ENCODE measurements at places on chromosomes 7 and 10. TPM values are rescaled to one million over a fixed set of nuclear protein-coding genes. Genes with fewer than 3 reads are reported as not detected.

GRCh38 chr7:96521068-96521894 lies 188.4 kb downstream of the SEM1 start:
- no peak for DNase-seq

GRCh38 chr10:62063795-62064472 lies 162.4 kb downstream of the ARID5B start:
- no peak for DNase-seq

GRCh38 chr10:133379152-133379800 lies at the start of gene PAOX:
PAOX (plus strand) TSS chr10:133379262; CDS start chr10:133379317, 55 bp downstream.
- DNase-seq = no peak

- DNase-seq = no peak
Observed at GRCh38 chr7:135224027-135224426, 9.6 kb upstream of the STRA8 start.

DNA sequence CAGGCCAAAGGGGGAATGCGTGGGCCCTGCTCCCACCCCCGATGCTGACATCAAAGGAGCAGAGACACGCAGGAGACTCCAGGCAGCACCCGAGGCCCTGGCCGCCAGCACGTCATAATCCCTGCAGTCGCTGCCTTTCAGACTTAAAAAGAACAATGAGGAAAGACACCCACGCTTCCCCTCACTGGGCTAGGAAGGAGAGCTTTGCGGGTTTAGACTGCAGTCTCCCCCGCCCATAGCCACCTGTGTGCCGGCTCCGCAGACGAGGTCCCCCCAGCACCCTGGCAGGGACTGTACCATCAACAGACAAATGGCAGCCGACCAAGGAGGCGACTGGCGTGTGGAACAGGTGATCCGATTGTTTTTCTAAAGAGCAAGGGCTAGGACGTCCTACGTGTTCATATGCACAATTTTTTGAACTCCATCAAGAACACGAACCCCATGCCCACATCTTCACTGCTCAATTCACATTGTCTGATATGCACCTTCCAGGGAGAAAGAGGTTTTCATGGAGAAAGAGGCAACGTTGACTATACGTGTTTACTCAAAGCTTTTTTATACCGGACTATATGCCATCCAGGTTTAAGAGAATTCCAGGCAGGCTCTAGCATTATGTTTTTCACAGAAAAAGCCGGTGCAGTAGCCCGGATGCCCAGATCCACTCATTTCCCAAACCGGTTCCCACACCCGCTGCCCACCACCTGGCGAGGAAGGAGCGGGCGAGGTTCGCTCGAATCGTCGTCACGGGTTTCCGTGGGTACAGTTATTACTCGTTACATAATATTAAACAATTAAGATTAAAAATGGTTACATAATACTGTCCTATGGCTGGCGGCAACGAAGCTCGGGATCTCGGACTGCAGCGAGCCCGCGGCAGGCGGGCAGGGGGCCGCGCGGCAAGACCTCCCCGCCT lies 1.1 kb downstream of the GRB10 start:
- no peak for DNase-seq

GRCh38 chr10:120593693-120594092 lies 136.7 kb downstream of the PLPP4 start:
- DNase-seq = no peak

GRCh38 chr7:137950967-137951366 lies 50.9 kb downstream of the CREB3L2 start:
- DNase-seq = no peak

Gene SLC29A3
- total RNA-seq = 8.8 TPM

Gene OR2A42
- total RNA-seq = not detected

DNA sequence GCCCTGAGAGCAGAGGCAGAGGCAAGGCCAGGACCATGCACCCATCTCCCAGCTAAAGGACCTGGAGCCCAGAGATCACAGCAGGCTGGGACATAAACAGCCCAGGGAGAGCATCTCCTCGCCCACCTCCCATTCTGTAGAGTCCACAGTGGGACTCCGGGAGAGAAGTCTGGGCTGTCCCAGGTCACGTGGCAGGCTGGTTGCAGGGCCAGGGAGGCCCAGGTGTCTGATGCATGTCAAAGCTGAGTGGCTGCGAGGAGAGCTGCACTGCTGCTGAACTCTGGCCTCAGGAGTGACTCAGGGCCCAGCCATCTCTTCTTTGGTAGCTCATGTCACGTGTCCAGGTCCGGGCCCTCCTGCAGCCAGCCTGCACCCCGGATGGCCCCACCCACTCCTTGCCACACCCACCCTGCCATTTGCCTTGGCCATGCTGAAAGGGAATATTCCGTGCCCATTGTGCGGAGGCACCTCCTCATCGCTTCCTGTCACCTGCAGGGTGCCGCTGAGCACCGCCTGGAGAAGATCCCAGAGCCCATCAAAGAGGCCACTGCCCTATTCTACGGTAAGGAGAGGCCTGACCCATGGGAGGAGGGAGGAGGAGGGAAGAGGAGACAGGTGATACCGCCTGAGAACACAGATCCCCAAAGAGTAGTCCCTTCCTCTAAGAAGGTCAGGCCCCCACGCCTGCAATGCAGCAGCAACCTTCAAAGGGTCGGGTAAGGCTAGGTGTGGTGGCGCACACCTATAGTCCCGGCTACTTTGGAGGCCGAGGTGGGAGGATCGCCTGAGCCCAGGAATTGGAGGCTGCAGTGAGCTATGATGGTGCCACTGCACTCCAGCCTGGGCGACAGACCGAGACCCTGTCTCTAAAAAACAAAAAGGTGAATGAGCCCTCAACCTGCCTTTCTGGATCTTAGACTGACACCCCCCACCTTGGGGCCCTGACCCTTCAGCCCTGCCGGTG lies 12.6 kb upstream of the SH2B2 start:
- no peak for DNase-seq

DNA sequence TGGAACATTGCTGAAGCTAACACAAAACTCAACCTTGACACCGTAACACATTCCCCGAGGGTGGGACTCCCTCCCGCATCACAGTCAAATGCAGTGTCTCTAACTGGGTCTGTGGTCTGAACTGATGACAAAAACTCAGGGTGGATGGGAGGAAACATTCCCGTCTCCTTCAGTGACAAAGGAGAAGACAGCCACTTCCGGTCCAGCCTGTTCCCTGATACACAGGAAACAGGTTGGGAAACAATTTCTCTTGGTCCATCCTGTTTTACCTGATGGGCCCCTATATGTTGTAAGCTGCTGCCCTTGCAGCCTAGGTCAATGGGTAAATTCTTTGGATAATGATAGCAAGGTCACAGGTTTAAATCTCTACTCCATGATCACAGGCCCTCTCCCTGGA lies 20.4 kb downstream of the SLC13A4 start:
- DNase-seq = no peak

GRCh38 chr7:19491821-19492452 lies 216.9 kb downstream of the POLR1F start:
- DNase-seq = no peak

Gene GALNT17
- 21.9 TPM for total RNA-seq

DNA sequence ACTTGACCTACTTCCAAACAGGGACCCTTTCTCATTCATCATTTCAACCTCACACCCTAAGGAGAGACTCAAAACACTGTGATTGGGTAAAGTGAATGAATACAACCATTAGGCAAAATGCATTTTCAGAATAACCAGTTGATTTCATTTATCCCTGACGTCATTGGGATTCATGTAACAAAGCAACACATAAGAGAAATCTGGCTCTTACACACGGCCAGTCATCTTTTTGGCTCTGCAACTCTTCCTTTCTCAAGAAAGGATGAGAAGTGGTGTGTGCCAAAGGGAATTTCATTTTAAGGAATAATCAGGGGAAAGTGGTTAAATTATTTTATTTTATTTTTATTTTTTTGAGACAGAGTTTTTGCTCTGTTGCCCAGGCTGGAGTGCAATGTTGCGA lies 83.1 kb downstream of the CPVL start:
- DNase-seq = no peak

- DNase-seq = no peak
Observed at GRCh38 chr7:109354000-109354399, 784.3 kb downstream of the DNAJB9 start.

Gene RAB19
- total RNA-seq = 3.3 TPM

Gene FKBP6
- total RNA-seq = not detected

GRCh38 chr10:69004821-69005220 lies 16.2 kb downstream of the KIFBP start:
- DNase-seq = no peak

Gene MPP7
- total RNA-seq = 11.8 TPM

GRCh38 chr10:78764846-78765430 lies 303.8 kb upstream of the ZMIZ1 start:
- no peak for DNase-seq

GRCh38 chr7:66050990-66051448 lies 24.6 kb upstream of the ASL start:
- DNase-seq = no peak

Gene SLC13A1
- total RNA-seq = 0.07 TPM

DNA sequence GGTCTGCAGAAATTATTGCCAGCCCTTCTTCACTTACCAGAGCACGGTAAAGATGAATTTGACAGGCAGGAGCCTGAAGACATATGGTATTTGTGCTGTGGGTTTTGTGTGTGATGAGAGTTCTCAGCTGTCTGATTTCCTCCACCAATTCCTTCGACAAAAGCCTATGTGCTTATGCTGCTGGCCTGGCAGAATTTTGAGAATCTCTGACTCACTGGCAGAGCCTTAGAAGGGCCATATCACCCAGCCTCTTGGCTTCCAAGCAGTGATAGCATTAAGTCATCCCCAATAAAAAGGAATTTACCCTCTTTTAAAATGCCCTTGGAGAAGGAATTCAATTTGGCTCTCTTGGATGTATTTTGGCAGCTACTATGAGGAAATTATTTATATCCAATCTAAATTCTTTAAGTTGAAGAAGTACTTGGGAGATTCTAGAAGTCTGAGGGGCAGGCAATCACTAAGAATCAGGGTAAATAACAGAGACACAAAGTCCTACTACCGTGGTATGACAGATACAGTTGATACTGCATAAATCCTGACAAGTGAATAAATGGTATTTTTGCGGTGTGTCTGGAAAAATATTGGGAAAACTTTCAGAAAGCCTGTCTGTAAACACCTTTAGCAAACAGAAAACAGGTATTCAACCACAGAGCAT lies 68.6 kb upstream of the EFCAB10 start:
- no peak for DNase-seq

DNA sequence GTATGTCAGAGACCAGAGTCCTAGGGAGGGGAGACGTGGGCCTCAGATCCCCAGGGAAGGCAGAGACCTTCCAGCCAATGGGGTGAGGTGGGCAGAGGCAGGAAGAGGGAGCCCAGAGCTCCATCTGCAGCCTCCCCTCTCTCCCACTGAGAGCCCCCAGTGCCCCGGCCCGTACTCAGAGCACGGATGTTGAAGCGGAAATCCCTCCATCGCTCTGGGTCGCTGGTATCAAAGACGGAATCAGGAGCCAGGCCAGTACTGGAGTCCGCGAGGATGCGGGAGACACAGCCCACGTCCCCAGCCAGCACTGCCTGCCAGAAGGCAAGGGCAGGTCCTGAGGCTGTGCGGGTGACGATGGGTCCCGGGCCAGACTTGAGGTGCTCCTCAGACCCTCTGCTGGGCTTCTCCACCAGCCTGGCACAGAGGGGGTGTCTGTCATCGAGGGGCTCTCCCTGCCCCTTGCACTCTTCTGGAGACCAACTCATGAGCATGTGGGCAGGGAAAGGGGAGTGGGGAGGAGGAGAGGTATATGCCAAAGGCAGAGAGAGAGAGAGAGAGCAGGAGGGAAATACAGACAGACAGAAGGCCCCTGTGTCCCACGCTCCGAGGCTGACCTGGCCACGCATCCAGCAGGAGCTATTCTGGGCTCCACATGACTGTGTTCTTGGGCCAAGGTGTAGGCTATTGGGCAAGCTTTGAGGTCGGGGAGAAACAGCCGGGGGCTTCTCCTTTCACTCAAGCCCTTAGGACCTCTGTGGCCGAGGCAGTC lies at the start of gene ASB10:
Gene ASB10, minus strand, starts transcription at position 611 of the 769 bp plus-strand sequence. Its CDS starts 120 bp downstream, at position 491.
- no peak for DNase-seq

- no peak for DNase-seq
Observed at GRCh38 chr7:143512488-143513340, 35.0 kb downstream of the TAS2R41 start.

- DNase-seq = no peak
Observed at GRCh38 chr7:65233409-65234034, 140.1 kb upstream of the ZNF92 start.

- DNase-seq = no peak
Observed at GRCh38 chr7:126805351-126805750, 447.4 kb downstream of the GRM8 start.

- DNase-seq = no peak
Observed at GRCh38 chr10:26361971-26362370, 76.2 kb upstream of the APBB1IP start.

DNA sequence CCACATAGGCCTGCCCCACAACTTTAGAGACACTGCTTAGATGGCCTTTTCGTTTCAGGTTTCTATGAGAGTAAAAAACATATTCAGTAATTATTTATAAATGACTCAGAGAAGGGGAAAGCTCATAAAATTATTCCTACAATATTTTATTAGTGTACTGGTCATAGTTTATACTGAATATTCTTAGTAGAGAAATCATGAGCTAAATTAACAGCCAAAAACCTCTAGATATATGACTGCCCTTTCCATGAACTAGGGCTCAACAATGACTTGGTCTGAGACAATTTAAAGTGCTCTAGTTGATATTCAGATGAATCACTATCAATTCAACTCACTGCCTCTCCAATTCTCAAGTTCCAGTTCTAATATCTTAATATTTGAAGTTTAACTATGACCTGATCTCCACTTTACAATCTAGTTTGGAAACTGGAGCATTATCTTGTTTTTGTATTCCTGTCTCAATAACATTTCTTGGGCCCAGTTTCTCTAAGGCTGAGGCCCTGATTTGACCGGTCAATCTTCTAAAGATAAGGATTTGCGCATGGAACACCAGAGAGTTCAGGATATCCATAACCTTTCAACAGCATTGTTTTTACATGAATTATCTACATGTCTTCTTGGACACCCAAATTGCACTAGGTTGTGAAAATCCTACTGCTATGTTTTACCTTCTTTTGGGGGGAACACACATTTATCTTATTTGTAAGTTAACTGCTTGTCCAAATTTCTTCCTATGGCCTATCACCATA lies 141.6 kb downstream of the DGKB start:
- DNase-seq = no peak

Gene GLRX3
- total RNA-seq = 73.2 TPM
